ENCODE measurements at places on chromosomes 1 and 21. TPM values are rescaled to one million over a fixed set of nuclear protein-coding genes. Genes with fewer than 3 reads are reported as not detected.

DNA sequence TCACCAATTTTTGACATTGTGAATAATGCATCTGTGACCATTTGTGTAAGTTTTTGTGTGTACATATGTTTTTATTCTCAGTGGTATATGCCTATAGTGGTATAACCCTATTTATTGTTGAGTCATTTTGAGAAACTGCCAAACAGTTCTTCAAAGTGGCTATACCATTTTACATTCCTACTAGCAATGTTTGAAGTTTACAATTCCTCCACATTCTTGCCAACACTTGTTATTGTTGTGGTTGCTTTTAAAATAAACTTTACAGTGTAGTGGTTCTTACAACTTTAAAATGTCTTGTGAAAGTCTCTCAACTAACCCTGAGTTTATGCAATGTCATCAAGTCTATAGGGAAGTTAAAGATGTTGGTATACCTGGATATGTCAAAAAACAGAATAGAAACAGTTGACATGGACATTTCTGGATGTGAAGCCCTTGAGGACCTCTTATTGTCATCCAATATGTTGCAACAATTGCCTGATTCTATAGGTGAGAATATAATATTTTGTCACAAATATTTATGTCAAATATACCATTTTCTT, 219.4 kb downstream of the LRRC40 start:
- no peak overlapping the region for H3K27ac ChIP-seq
- no peak overlapping the region for H3K4me3 ChIP-seq
- H3K27me3 ChIP-seq: no peaks in the 10 kb centered on the region
- H3K36me3 ChIP-seq: no peaks in the 10 kb centered on the region

DNA sequence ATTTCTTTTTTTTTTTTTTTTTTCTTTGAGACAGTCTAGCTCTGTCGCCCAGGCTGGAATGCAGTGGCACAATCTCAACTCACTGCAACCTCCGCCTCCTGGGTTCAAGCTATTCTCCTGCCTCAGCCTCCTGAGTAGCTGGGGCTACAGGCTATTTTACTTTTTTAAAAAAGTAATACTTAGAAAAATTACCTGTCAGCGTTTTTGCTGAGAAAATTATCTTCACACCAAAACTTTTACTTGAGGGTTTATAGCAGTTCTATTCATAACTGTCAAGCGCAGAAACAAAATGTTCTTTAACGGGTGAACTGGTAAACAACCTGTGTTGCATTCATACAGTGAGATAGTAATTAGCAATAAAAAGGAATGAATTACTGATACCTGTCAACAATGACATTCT, 1.5 kb upstream of the SLC25A24 start:
- no peak overlapping the region for H3K4me3 ChIP-seq
- no peaks in the 10 kb centered on the region for H3K27me3 ChIP-seq
- H3K36me3 ChIP-seq: peaks cover 2% of the 10 kb centered on the region
- DNase-seq: no peak
- H3K4me1 ChIP-seq: peaks cover 20% of the 10 kb centered on the region

GRCh38 chr21:39984286-39984991, 117.2 kb downstream of the PCP4 start:
- H3K4me1 ChIP-seq: no peaks in the 10 kb centered on the region
- DNase-seq: no peak
- H3K4me3 ChIP-seq: no peak overlapping the region
- no peaks in the 10 kb centered on the region for H3K36me3 ChIP-seq
- no peak overlapping the region for H3K27ac ChIP-seq

DNA sequence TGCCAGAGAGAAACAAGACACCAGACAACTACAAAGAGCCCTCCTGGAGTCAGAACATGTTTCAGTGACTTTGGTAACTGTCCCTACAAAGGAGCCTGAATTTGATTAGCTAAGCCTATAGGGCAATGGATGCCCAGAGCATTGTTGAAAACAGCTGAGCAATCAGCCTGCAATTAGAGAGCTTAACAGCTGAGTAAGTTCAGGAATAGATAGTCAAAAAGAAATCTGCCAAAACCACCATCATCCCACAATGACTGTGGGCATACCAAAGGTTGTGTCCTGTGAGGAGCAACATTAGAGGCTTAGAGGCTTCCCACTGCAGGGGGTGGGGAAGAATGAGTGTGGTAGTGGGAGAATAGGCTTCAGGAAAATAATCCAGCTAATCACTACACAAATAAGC, 32.1 kb downstream of the SH3BP5L start:
- no peak overlapping the region for H3K4me3 ChIP-seq
- H3K27me3 ChIP-seq: no peaks in the 10 kb centered on the region
- no peak for DNase-seq

HEYL gene
- total RNA-seq: 0.25 TPM

ZNF648 gene
- not detected for total RNA-seq

ZNF692 gene
- 50.6 TPM for total RNA-seq

KIF17 gene
- not detected for total RNA-seq

All from CD4-positive, CD25-positive, alpha-beta regulatory T cell (primary cell).